SK-N-SH (cell line): ENCODE measurements at places on chromosomes 2 and 18.

- no peak for DNase-seq
These were observed 39.4 kb downstream of the AGAP1 start for GRCh38 chr2:235533198-235533597.

DNA sequence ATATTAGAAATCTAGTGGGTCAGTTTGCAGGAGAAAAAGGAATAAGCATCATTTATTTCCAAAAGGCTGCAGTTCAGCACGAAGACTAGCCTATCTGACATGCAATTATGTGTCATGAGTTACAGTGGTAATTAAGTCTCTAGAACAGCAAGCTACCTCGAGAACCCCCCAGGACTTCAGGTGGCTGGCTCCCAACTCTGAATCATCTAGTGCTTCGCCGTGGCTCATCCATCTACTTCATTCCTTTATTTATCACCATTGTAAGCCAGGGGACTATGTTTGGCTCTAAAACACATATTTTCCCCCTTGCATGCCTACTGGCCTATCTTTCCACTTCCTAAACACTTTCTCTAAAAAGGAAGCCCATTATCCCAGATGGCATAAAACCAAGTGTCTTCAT lies 121.6 kb downstream of the TXNL1 start:
- DNase-seq, result no peak

GRCh38 chr2:215437614-215438013 lies 1.7 kb upstream of the FN1 start:
- no peak for DNase-seq

DNA sequence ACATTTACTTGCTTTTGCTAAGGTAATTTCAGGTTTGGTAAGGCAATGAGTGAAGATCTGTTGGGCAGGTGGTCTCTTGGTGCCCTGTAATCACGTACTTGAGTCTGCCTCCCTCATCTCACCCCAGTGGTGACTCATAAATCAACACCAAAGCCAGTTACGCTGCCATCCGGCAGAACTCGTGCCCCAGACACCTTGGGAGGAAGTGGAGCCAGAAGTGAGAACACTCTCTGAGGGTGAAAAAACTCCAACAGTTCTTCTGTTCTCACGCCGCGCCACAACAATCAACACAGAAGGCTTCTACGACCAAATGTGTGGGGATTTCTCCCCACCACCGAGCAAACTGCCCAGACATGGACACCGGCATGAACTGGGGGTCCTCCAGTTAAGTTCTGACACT lies 206.2 kb downstream of the ARL4C start:
- no peak for DNase-seq

GRCh38 chr2:191404568-191404991 lies 159.4 kb downstream of the MYO1B start:
- DNase-seq, result no peak

DNA sequence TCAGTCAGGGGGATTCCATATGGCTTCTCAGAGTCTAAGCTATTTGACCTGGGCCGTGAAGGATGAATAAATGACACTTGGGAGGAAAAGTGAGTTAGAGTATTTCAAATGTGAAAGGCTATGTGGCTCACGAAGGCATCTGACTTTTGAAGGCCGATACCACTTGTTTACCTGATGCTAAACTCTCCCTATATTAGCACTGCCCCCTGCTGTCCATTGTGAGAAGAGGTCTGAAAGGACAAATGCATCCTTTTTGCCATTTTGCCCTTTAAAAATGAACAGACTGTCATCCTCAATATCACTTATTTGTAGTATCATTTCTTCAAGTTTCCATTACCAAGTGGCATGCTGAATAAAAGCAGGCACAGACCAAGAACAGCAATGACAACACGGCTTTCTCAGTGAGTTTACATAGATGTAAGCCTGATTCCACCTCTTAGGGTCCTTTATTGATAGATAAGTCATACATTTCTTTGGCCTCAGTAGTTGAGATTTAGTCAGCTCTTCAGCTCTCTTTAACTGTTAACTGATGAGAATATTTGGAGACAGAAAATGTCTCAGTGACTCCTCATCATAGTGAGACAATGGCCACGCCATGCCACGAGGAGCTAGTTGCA lies 40.1 kb downstream of the DOCK10 start:
- peak; percentile 42 for DNase-seq

DNA sequence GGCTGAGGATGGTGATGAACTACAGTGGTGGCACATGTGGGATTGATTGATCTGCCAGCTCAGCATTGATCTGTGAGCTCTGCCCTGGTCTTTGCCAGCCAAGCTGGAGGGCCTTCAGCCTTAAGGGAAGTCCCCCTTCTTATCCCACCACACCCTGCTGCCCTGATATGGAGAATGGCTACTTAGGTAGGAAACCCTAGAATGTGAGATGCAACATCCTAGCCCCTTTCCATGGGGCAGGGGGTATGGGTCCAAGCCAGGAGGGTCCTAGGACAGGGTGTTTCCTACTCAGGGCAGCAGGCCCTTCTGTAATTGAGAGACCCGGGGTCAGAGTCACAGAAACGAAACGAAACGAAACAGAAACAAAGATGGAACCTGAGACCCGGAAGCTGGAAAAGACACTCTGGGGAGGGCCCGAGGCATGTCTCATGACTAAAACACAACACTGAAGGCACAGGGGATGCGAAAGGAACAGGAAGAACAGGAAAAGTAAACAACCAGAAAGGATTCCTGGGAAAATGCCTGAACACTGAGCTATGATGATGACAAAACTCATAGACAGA lies 16.9 kb upstream of the SULT1C2 start:
- no peak for DNase-seq

DNA sequence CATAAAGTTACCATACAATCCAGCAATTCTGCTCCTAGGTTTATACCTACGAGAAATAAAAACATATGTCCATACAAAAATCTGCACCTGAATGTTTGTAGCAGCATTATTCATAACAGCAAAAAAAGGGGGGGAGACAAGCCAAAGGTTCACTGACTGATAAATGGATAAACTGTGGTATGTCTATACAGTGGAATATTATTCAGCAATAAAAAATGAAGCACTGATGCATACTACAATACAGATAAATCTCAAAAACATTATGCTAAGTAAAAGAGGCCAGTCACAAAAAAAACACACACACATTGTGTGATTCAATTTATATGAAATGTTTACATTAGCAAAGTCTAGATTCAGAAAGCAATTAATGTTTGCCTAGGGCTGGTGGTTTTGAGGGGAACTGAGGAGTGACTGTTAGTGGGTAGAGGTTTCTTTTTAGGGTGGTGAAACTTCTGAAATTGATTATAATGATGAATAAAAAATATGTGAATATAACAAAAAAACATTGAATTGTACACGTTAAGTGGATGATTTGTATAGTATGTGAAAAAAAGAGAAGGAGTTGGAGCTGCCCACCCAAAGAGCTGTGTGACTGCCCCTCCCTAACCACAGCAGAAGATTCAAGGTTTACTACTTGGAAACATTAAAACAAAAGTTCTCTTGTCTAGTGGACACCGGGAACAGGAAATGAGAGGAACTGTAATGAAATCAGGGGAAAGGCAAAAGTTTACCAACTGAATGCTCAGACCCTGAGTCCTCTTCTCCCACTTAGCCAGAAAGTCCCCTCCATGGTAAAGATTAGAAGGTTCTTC lies 13.4 kb downstream of the COLEC12 start:
- DNase-seq, result no peak

GRCh38 chr2:239297142-239298004 lies 103.4 kb downstream of the HDAC4 start:
- DNase-seq, result no peak

DNA sequence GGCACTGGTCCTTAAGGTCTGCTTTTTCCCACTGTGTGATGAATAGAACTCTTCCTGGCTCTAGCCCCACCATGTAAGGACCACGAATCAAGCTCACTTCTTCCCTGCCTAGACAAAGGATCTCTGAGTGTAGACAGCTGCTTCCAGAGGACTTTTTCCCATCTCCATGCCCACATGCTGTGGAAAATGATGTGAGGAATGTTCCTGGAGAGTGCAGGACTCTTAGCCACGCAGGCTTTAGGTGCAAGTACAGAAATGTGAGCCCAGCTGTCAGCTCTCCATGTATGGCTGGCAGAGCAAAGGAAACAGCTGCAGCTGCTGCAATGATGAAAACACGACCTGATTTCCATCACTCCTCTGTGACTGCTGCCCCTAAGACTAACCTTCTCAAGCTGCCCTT lies 35.5 kb downstream of the NXPH2 start:
- no peak for DNase-seq

DNA sequence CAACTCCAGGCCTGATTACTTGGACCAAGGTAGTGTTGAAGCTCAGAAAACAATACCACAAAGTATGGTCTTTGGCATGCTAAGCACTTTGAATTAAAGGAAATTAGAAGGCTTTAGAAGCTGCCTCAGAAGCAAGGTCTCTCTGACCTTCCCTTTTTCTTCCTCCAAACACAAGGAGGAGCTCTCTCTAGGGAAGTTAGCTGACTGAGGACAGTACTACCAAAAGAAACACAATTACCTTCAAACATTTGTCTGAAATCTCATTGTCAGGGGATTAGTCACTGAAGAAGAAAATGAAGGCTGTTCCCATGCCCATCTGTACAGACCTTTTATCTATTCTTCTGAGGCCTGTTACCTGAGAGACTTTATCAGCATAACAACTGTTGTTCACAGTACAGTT lies 279.3 kb downstream of the CDH20 start:
- no peak for DNase-seq

- DNase-seq, result no peak
These were observed 58.7 kb upstream of the B3GNT2 start for GRCh38 chr2:62136956-62137830.

DNA sequence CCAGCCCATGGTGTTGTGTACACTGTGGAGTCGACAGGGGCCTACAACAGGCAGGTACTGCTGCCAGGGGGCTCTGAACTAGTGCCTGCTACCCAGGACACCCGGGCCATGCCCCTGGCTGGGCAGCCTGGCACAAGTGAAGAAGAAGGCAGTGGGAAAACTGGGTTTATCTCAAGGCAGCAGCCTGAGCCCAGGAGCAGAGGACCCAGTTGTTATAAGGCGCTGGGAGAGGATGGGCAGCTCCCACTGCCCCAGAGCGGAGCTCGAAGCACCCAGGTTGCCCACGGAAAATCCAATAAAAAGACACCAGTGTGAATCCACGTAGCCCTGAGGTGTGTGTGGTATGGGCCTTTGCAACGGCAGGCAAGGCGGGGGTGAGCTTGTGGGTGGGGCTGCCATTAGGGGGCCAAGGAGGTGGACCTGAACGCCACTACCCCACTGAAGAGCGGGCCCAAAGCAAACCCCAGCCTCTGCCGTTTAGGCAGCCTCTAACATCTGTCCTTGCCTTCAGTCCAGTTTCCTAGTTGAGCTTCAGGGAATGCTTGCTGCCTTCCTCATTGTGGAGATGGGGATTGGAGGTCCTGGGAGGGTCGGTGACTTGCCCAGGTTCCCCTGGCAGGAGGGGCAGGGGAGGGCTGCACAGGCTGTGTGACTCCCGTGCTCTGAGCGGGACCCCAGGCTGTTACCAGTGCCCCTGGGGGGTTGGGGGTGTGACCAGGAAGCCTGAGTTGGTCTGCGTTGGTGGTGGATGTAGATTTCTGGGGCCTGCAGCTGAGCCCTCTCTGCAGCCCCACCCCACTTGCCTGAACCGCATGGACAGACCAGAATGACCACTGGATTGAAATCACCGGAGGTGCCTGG lies 16.0 kb downstream of the ARID5A start:
- peak; percentile 15 for DNase-seq

DNA sequence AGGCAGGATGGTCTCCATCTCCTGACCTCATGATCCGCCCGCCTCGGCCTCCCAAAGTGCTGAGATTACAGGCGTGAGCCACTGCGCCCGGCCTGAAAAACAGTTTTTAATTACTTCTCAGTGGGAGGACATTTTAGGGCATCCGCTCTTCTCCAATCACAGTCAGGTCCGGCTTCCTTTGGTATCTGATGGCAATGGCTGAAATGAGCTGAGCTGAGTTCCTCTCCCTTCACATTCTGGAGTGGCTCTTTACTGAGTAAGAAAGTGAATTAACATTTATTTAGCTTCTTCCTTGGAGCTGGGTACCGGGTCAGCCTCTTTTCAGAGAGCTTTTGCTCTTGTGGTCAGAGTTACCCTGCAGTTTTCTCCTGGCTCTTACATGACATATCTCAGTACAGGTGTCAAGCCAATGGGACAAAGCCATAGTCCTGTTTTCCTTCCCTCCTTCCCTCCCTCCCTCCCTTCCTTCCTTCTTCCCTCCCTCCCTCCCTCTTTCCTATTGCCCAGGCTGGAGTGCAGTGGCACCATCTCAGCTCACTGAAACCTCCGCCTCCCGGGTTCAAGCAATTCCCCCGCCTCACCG lies 1.1 kb upstream of the TTC27 start:
- DNase-seq, result peak; percentile 15

DNA sequence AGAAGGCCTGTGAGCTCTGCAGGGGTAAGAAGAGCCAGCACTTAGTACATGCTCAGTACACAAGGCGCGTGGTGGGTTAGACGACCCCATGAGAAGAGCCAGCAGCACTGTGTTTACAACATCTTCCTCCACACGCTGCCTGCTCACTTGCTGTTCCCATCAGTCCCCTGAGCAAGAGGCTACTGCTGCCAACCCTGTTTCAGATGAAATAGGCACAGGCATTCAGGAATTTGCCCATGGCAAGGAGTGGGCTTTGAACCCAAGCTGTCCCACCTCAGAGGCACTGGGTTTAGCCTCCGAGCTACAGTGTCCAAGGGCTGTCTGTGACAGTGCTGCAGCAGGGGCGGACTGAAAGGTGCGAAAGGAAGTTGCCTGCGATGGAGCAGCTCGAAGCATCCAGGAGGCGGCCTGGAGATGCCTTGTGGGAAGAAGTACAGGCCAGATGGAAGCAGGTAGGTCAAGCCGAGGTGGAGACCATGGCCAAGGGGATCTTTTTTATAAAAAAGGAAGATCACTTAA lies 121.5 kb upstream of the PXDN start:
- no peak for DNase-seq

GRCh38 chr2:213036836-213037235 lies 114.6 kb downstream of the IKZF2 start:
- DNase-seq, result no peak

DNA sequence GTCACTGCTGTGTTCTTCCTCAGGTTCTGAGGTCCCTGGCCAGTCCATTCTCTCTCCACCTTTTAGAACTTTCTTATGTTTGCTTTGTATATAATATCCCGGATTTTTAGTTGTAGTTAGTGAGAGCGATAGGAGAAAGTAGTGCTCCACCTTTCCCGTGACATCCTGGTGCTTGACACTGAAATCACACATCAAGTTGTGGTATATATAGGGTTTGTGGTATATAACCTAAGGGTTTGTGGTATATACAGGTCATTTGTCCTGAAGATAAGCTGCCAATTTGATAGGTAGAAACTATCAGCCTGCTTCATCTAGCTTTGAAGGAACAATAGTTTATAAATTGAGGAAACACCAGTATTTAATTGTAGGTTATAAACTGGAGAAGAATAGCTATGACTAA lies 13.1 kb downstream of the ZNF892 start:
- DNase-seq, result no peak

- no peak for DNase-seq
These were observed 36.5 kb downstream of the COLEC12 start for GRCh38 chr18:463827-464541.
